Fibroblast of skin of right quadriceps (primary cell): ENCODE measurements at places on chromosomes 2 and 18.

- DNase-seq, result no peak
Observed at GRCh38 chr2:176784633-176785200, 427.9 kb upstream of the HNRNPA3 start.

DNA sequence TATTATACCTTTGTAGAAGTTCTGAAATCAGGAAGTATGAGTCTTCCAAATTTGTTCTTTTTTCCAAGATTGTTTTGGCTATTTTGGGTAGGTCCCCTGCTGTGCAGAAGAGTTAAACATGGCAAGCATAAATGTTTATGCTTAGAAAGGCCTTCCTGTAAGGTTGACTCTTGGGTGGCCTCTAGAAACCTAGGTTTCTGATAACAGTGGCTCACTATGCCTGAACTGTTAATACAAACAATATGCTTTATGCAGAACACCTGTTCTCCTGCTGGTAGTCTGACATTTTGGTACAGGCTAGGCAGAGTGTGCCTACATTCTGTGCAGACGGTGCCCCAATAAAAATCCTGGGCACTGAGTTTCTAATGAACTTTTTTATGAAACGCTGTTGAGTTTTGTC is 10.1 kb downstream of the PTPN18 start:
- DNase-seq, result no peak

DNA sequence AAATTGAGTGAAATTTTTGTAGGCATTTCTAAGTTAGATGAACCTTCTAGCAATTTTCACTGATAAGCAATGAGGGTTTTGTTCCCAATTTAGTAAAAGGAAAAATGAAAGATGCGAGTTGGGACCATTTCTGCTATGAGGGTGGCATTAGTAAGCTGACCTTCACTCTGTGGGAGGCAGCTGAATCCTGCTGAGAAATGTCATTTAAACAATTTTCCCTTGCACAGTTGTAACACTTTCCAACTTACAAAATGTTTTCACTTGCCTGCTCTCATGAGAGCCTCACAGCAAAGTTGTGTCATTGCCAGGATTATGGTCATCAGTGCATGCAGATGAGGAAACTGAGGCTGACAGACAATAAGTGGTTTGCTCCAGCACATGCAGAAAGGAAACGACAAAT is 527.7 kb downstream of the TNS1 start:
- no peak for DNase-seq

DNA sequence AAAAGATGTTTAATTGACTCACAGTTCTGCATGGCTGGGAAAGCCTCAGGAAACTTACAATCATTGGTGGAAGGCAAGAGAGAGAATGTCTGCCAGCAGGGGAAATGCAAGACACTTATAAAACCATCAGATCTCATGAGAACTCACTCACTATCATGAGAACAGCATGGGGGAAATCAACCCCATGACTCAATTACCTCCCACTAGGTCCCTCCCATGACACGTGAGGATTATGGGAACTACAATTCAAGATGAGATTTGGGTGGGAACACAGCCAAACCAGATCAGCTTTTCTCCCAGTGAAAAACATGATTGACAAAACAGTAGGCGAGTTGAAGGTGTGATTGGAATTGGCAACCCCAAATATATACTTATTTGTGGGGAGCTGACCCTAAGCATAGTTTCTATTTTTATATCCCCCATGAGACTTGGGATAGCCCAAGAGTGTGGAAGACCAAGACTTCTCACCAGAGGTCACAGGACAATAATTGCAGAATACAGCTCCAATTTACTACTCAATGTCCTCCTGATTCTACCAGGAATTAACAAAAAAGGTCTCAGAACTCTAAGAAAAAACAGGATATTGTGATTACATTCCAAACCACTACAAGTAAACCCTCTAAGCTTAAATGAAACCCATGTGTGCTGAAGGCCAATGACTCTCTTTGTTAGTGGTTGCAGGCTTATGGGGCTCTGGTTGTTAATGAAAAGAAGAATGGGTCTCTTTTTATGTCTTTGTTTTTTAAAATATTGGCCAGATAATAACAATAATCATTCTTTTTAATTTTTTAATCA is 96.1 kb upstream of the PIK3C3 start:
- DNase-seq, result peak; percentile 36

- DNase-seq, result peak; percentile 56
Observed at GRCh38 chr2:193963472-193964119, 1693.4 kb upstream of the SLC39A10 start.

GRCh38 chr2:38322224-38322914 is 54.7 kb downstream of the ATL2 start:
- no peak for DNase-seq

GRCh38 chr2:231013820-231014219 is 17.9 kb downstream of the SPATA3 start:
- DNase-seq, result no peak

DNA sequence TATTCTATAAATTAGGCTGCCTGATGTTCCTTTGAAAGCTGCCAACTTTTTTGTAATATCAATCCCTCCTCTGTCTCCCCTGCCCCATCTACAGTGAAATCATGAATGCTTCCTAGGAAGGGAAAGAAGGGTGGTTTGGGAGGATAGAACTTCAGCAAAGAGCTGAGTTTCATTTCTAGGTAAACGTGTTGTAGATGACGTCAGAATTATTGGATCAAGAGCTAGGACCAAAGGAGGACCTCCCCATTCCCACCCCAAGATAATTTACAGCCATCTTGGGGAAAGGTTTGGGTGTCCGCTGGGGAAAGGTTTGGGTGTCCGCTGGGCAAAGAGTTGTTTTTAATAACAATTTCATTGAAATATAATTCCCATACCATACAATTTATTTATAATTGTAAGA is 11.2 kb upstream of the ANKRD53 start:
- no peak for DNase-seq

DNA sequence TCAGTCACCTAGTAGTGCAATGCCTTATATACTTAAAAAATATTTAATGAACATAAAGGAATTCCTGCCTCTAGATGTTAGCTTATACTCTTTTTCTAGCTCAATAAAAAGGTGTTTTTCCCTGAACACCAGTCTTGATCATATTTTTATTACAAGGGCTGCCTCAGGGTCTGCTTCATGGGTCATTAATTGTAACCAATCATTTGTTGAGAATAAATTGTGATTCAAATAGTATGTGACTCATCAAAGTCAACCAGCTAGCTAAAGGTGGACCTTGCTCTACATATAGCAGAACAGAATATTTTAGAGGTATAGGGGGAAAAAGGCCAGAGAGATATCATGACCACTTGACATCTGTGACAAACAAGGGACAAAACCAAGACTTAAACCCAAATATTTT is 114.0 kb downstream of the PIK3C3 start:
- DNase-seq, result no peak

- DNase-seq, result no peak
Observed at GRCh38 chr18:35740656-35741055, 159.1 kb downstream of the GALNT1 start.

- no peak for DNase-seq
Observed at GRCh38 chr2:105154119-105154818, 87.3 kb upstream of the GPR45 start.

GRCh38 chr2:96954011-96954846 is 32.2 kb downstream of the FAM178B start:
- DNase-seq, result no peak

- DNase-seq, result no peak
Observed at GRCh38 chr2:104431701-104432121, 422.2 kb upstream of the POU3F3 start.

DNA sequence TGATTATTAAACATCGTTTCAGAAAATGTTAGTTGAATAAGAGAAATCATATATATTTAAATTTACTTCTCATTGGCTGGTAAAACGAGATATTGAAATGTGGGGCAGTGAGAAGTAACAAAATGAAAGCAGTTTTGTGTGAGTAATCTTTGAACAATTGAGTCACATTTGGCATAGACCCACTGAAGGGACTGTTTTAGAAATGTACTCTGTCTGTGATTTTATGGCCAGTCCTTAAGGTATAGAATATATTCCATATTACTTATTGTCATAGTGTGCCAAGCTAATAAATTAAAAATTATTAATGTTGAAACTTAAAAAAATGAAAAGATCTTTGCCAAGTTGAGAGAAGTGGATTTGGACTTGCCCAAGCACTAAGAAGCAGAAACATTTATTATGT is 222.4 kb upstream of the COL3A1 start:
- DNase-seq, result peak; percentile 4

- DNase-seq, result no peak
Observed at GRCh38 chr18:14975431-14975830, 227.5 kb downstream of the ANKRD30B start.

DNA sequence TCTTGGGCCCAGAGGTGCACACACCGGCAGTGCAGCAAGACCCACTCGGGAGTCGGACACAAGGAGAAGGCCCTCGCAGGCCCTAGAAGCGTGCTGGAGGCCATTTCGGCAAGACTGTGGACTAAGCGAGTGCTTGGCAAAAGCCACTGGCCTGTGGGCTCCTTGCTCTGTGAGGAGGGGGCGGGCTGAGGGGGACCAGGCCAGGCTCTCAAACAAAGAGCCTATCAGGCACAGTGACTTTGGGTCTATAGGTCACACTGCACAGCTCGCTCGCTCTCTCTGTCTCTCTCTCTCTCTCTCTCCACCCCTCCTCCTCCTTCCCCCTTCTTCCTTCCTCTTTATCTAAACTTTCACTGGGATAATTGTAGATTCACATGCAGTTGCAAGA is 23.6 kb upstream of the ZCCHC2 start:
- DNase-seq, result no peak

GRCh38 chr2:145029081-145029480 is 509.2 kb upstream of the ZEB2 start:
- no peak for DNase-seq
